Hepatocyte (in vitro differentiated cells): ENCODE measurements at places on chromosomes 16 and 17. TPM values are rescaled to one million over a fixed set of nuclear protein-coding genes. Genes with fewer than 3 reads are reported as not detected.

The CD300LB gene
- total RNA-seq: not detected in 2 replicates

The KRTAP1-1 gene
- total RNA-seq: not detected in 2 replicates

The NPW gene
- total RNA-seq: 2.7 and 4.1 TPM in 2 replicates

The FOXN1 gene
- total RNA-seq: not detected in 2 replicates

The SLC13A2 gene
- total RNA-seq: 1.2 and 2.0 TPM in 2 replicates

The AANAT gene
- 0.84 TPM in 1 of 2 replicates, not detected in the other for total RNA-seq

The ACSM5 gene
- total RNA-seq: 2.1 and 5.5 TPM in 2 replicates

The TMIGD1 gene
- 3.2 and 3.3 TPM in 2 replicates for total RNA-seq

The GCGR gene
- total RNA-seq: 2.4 and 2.9 TPM in 2 replicates

The ACAP1 gene
- total RNA-seq: not detected in 2 replicates

The IRX3 gene
- 1.8 and 2.8 TPM in 2 replicates for total RNA-seq

The SEZ6L2 gene
- total RNA-seq: 18.0 and 36.1 TPM in 2 replicates

The TP53I13 gene
- 43.4 and 52.9 TPM in 2 replicates for total RNA-seq

The KRT31 gene
- total RNA-seq: not detected in 2 replicates

The SNN gene
- 18.8 and 18.9 TPM in 2 replicates for total RNA-seq

The KCNH6 gene
- 0.28 and 0.33 TPM in 2 replicates for total RNA-seq

The DHRS11 gene
- 33.2 and 48.9 TPM in 2 replicates for total RNA-seq

The FCSK gene
- 13.3 and 25.9 TPM in 2 replicates for total RNA-seq

The IGFALS gene
- total RNA-seq: 10.6 and 11.2 TPM in 2 replicates

The KRTAP9-4 gene
- not detected in 2 replicates for total RNA-seq

The CD79B gene
- total RNA-seq: 0.57 TPM in 1 of 2 replicates, not detected in the other

The KRTAP16-1 gene
- total RNA-seq: not detected in 2 replicates

The PABPN1L gene
- not detected in 2 replicates for total RNA-seq

The NUP85 gene
- total RNA-seq: 28.6 and 33.6 TPM in 2 replicates

The TBC1D3I gene
- not detected in 2 replicates for total RNA-seq

The MYL11 gene
- total RNA-seq: 4.0 TPM in 1 of 2 replicates, not detected in the other

The ZACN gene
- 0.08 TPM in 1 of 2 replicates, not detected in the other for total RNA-seq

The FBXO39 gene
- not detected in 2 replicates for total RNA-seq

The SSTR5 gene
- 0.77 TPM in 1 of 2 replicates, not detected in the other for total RNA-seq

The RRAD gene
- total RNA-seq: 8.2 and 8.8 TPM in 2 replicates

The CD19 gene
- not detected in 2 replicates for total RNA-seq

The SGSH gene
- 16.0 and 23.7 TPM in 2 replicates for total RNA-seq

The ZNF750 gene
- 0.12 and 0.27 TPM in 2 replicates for total RNA-seq

The PLA2G10 gene
- total RNA-seq: 0.30 and 0.80 TPM in 2 replicates

The NUDT21 gene
- total RNA-seq: 75.3 and 76.6 TPM in 2 replicates

The G6PC1 gene
- total RNA-seq: 14.2 and 18.2 TPM in 2 replicates

The CRYM gene
- 4.9 and 5.7 TPM in 2 replicates for total RNA-seq

The CTRB1 gene
- not detected in 2 replicates for total RNA-seq

The NLRC3 gene
- 0.10 TPM in 1 of 2 replicates, not detected in the other for total RNA-seq

The SPAG7 gene
- total RNA-seq: 64.3 and 85.7 TPM in 2 replicates

The SEPTIN1 gene
- not detected in 2 replicates for total RNA-seq
